CD4-positive, alpha-beta T cell treated with Interleukin-17A for 1 hour (primary cell): ENCODE measurements at places on chromosomes 7 and 10.

- DNase-seq = no peak
These were observed 4.7 kb upstream of the LANCL2 start for GRCh38 chr7:55360486-55360885.

DNA sequence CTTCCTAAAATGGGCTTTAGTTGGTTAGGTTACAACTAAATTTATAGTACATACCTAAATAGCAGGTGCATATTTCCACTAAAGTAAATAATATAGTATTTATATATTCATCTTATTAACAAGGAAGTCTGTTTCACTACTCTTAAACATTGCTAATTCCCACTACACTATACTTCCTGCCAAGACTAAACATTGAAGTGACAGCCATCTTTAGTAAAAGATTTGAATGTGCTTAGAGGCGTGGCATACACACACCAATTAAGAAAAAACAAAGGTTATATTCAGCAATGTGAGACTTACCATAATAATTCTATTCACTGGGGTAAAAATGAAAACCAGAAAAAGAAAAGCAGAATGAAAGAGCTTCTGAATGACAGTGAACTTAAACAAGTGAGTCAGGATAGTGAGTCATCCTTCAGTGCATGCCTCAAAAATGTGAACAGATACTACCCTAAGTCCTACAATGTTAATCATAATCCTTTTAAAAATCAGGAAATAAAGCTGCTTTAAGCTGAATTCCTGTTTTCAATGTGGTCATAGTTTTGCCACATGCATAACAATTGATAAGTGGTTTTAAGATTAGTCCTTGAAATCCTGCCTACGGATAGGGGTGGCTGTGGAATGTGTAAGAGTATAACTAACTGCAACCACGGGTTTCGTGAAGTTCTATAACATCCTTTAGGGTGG lies 59.4 kb downstream of the USP6NL start:
- peak; percentile 2 for DNase-seq

DNA sequence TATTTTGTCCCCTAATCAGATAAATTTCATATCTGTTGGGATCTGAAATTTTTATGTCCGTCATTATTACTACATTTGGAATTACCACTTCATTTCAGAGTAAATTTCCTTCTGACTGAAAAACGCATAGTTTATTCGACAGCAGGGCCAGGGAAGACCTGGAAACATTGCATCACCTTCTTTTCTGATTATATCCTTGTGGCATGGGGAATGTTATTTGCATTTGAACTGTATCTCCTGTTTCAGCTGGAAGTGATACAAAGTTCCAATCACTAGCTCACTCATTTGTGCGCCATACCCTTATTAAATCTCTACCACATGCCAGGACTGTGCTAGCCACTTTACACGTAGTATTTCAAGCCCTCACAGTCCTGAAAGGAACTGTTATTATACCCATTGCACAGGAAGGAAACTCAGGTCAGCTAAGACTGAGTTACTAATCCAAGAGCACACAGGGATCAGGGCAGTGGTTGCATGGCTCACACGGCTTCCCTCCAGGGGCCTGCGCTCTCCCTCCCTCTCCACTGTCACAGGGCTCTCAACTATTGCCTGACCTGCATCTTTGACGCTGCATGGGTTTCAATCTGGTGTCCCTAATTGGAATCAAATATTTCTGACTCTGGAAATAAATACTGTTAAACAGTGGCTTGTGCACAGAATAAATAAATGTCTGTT lies 84.4 kb upstream of the NANOS1 start:
- DNase-seq = no peak

DNA sequence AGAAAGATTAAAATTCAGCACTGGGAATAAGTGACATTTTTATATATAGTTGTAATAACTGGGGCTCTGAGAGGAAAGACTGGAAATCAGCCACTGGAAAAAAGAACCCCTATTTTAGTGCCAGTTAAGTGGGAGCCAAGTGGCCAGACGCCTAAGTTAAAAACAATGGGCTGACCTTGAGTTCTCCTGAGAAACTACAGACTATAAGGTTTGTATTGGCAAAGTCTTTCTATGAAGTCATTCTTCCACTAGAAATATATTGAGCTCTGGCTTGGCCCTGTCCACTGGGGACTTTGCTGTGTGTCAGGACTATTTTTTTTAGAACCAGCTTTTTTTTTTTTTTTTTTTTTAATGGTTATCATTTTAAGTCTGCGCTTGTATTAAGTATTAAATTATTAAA lies 210.6 kb upstream of the FZD8 start:
- no peak for DNase-seq

DNA sequence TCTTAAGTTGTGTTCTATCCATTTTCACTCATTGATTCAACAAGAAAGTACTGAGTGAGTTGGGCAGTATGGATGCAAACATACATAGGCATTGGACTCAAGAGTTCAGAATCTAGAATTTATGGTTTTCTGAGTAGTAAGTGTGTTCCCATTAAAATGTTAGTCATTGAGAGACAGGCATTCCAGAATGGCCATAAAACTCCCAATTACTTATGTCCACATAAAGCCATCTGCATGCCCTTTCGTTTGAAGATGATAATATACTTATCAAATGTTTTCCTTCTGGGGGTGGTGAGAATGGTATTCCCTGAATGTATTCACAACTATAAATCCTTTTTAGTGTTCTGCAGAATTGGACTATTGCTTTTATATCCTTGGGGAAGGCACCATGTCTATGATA lies 131.6 kb downstream of the CD36 start:
- no peak for DNase-seq
